Fibroblast of the aortic adventitia (primary cell): ENCODE measurements at places on chromosomes 7 and 10.
A peak's percentile ranks its signal among the peaks of the same experiment; 100 is the strongest.

DNA sequence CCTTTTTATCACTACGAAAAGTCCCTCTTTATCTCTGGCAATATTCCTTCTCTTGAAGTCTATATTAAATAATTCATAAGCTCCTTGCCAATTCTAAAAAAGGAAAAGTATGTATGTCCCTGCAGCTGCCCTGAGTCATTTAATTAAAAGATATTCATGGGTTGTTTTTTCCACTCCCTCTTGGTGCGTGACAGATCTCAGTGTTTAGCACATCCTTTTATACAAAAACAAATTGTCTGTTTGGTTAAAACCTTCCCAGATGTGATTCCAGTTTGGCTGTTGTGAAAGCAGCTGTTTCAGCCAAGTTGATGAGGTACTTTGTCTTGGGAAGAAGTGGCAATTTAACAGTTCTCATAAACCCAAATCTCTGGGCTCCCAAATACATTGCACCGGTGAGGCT is 33.8 kb upstream of the PRLHR start:
- DNase-seq = peak; percentile 18

- no peak for DNase-seq
These were observed 112.3 kb downstream of the HPSE2 start for GRCh38 chr10:99123336-99123735.

DNA sequence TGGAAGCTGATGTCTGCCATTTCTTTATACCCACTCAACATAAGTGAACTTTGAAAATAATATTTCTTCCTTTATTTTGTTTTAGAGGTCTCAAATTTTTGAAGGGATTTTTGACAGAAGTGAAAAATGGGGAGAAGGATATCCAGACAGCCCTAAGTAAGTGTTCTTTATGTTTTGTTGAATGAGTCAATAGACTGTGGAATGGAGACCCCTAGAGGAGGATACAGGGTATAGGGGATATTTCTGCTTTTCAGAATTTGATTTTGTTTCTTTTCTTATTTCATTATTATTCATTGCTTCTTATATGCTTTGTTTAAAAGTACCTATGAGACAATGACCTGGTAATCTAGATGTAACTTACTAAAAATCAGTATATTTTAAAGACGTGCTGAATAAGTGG is 34.4 kb downstream of the PLEKHA8 start:
- DNase-seq = peak; percentile 71

- peak; percentile 34 for DNase-seq
These were observed 14.5 kb downstream of the NUP42 start for GRCh38 chr7:23196306-23196705.

DNA sequence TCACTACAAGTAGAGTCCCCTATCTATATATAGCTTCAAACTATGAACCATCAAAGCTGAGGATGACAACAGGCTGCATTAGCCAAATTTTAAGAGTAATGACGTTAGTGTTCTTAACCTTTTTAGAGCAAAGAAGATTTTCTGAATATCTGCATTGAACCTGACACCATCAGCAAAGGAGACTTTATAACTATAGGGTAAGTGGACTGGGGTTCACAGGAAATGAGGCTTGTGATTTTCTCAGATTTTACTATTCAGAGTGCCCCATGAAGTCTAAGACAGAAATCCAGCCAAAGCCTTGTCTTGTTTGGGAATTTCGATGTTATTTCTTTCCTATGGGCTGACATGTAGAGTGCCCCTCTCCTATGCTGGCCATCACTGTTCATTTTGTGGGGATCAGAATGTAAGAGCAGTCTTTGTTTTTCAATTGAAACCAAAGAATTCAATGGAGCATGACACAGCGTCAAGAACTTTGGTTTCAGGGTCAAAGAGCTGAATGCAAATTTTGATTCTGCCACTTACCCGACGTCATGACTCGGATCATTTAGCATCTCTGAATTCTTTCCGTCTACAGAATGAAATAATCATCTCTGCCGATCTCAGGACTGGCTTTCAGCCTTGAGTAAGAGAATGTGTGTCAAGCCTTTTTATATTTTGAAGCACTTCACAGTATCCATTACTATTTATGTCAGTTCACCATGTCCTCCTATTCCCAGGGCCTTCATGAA is 52.7 kb downstream of the DENND11 start:
- DNase-seq = no peak

DNA sequence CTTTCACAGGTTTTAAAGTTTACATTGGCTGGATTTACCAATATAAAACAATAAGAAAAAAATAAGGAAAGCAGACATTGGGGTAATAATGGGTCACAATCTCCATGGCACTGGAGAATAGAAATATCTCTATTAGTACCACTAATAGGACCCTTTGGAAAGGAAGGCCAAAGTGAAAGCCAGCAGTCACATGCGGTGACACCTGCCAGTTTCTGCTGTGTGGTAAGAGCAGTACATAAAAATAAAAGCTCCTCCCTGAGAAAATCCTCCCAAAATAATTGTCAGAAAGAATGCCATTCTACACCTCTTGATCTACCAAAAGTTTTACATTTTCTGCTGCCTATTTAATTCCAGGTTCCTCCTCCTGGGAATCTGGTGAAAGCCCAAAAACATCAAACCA is 30.4 kb upstream of the SLC13A1 start:
- DNase-seq = no peak

DNA sequence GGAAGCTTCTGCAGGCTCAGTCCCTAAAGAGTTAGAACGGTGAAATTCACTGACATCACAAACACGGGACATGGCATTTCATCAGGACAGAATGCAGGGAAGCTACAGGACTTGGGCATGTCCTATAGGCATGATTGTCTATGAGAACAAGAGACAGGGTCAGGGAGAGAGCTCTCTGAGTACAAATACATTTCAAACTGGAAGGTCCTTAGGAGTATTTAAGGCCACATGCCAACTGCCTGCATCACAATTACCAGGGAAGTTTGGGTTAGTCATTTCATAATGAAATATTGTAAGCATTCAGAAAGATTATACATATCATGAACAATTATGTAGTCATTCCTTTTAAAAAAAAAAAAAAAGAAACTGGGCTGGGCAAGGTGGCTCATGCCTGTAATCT is 71.3 kb downstream of the CREB3L2 start:
- peak; percentile 93 for DNase-seq

- DNase-seq = peak; percentile 68
These were observed 27.6 kb downstream of the SDHAF3 start for GRCh38 chr7:97145068-97145467.

- DNase-seq = peak; percentile 63
These were observed 186.7 kb upstream of the PLXDC2 start for GRCh38 chr10:19629567-19629966.

GRCh38 chr10:7649673-7650300 is 17.0 kb downstream of the ITIH5 start:
- no peak for DNase-seq

DNA sequence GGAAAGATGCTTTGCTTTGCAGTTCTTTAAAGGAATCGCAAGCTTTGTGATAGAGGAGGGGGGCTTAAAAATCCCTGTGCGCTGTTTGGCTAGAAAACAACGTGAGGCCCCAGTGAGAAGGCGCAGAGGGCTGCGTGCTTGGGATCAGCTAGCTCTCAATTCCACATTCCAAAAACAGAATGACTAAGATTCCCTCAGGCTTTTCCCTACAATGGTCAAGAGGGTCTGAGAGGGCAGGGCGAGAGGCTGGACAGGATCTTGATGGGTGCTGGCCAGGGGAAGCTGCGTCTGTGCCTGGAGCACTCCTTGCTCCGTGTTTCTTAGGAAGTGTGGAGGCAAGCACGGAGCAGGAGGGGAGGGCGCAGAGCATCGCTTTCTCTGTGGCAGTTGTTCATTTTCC is 72.1 kb upstream of the INHBA start:
- DNase-seq = no peak

- DNase-seq = no peak
These were observed 44.7 kb downstream of the DNAJC12 start for GRCh38 chr10:67793313-67793712.

GRCh38 chr10:77197544-77197943 is 440.1 kb downstream of the KCNMA1 start:
- no peak for DNase-seq

- no peak for DNase-seq
These were observed 753.7 kb upstream of the SORCS1 start for GRCh38 chr10:107918171-107918570.

DNA sequence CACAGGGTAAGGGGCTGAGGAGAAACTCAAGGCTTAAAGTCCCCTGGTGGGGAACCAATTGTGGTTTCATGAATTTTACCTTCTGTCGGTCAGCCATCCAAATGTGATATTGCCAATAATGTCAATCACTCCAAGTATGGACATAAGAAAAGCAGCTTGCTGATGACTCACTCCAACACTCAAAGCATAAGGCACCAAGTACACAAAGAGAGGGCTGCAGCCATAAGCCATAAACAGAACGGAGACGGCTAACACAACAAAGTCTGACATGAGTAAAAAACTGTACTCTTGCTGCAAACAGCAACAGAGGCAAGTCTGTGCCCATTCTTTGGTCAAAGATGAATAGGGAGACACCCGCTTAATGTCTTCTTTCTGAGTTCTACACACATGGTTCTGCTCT is 24.2 kb downstream of the IFIT5 start:
- no peak for DNase-seq

DNA sequence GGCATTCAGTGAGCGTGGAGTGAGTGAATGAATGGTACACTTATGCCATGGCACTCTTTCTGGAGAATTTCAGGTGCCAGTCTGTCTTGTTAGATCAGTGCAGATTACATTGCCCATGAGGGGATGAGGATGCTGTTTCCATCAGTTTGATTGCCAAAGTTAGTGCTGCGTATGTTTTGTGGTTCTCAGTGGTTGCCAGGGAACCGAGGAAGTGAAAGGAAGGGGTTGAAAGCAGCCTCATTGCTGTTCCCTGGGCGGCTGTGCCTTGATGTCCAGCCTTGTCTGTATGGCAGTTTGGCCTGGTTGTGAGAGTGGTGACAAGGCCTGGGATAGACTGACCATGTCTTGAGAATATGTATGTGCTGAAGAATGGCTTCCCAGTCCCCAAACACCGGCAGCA is 30.2 kb downstream of the WBP1L start:
- no peak for DNase-seq

- DNase-seq = no peak
These were observed 285.8 kb downstream of the CAMK1D start for GRCh38 chr10:12635127-12635541.

DNA sequence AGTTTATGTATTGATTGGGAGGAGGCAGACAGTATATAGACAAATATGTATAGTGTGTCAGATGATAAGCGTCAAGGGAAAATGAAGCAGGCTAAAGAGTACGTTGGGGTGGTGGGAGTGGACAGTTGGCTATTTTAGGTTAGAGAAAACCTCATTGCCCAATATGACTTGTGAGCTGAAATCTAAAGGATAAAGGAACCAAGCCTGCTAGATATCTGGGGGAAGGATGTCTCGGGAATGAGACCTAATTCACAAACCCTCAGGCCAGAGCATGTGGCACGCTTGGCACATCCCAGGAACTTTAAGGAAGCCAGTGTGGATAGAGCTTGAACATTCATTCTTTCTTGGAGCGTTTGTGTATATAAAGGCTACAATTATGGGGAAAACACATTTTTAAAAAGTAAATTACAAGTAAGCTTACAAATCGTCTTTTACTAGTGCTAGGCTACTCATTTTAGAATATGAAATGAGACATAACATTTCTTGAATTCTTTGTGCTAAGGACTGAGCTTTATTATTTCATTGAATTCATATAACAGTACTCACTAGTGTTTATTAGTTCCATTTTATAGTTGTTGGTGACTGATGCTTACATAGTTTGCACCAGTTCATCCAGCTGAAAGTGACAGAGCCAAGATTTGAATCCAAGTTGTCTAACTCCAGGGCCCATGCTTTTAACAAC is 9.7 kb downstream of the FHIP2A start:
- DNase-seq = no peak

GRCh38 chr10:7891634-7892033 is 73.3 kb downstream of the TAF3 start:
- peak; percentile 12 for DNase-seq

DNA sequence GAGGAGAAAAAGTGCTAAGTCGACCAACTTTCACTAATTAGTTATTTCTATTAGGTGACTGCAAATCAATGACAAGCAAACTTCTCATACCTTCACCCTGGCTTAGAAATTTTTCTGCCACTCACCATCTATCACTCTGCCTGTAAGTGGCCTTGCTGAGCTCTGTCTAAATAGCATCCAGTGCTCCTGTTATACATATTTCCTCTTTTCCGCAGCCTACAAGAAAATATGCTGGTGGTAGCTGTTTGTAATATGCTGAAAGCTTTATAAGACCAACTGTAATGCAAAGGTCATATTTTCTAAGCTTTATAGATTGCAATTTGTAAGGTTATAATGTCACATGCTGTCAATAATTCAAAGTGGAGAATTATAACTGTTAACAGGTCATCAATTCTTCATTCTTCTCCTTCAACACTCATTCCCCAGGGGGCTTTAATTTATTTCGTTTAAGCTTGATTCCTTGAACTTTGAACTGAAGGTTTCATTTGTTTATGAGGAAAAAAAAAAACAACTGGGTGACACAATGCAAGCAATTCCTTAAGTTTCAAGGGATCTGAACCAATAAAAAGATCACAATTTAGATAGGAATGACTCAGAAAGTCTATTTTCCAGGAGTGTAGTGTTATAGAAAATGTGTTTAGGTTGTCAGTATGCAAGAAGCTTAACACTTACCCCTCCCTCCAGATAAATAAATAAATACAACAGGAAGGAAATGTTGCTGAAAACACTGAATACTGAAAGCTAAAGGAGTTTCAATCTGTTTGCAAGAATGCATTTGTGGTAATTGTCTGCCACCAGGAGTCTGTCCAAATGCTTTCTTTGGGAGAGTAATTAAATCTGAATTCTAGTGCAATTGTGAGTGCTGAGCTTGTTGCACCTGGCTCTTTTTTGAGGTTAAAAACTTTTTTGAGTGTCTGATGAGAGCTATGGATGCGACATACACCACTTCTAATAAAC is 183.7 kb downstream of the SORCS1 start:
- no peak for DNase-seq

DNA sequence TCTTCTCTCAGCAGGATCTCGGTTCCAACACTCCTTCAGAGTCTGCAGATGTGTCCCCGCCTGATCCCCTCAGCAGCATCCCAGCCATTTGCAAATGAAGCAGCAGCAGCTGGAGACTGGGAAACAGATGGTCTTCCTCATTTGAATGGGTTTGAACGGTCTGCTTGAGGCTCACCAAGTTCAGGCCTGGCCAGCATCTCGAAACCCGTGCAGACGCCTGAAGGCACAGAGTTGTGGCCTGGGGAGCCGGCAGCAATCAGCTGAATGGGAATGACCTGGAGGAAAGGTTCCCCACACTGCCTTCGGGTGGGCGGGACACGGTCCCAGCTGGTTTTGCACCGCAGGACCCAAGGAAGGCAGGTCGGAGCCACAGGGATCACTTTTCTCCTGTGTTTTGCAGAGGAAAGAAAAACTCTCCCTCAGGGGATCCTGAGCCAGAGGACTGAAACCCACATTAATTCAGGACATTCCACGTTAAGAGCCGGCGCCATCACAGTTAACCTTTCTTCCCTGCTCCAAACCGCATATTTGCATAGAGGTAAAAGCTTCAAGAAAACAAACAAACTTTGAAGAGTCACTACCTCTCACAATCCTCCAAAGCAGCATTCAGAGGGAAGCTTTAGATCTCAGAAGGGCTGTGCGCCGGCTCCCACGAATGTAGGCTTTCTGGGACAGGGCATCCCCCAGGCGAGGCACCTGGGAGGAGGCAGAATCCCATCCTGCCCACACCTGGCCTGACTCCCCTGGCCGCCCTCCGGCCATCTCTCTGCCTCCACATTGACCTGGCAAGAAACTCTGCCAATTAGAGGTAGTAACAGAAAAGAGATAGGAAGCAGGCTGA is 17.7 kb downstream of the FGFR2 start:
- no peak for DNase-seq

- DNase-seq = no peak
These were observed 83.0 kb upstream of the FAM180A start for GRCh38 chr7:135831455-135832195.

- DNase-seq = no peak
These were observed 320.4 kb downstream of the GLRX3 start for GRCh38 chr10:130456616-130457015.
